ENCODE measurements at places on chromosomes 2 and 18.
A peak's percentile ranks its signal among the peaks of the same experiment; 100 is the strongest.

- DNase-seq, result no peak
These were observed 198.1 kb upstream of the SLC39A10 start for GRCh38 chr2:195458936-195459335.

- DNase-seq, result no peak
These were observed 339.6 kb downstream of the NUP35 start for GRCh38 chr2:183463821-183464220.

DNA sequence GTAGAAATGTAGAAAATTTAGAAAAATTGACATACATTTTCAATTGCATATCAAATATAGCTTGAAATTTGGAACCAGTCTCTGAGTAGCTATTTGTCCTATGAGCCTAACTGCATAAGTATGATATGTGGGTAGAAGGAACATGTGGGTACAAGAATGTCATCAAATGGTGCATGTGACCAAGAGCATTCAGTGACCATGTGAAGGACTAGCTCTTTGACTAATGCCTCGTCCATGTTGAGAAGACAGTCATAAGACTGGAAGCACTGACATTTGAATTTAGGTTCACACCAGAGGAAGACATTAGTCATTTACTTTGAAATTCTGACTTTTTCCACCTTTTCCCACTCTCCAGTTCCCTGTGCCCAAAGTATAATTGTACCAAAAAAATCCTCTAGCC is 12.6 kb downstream of the MRPL44 start:
- no peak for DNase-seq

DNA sequence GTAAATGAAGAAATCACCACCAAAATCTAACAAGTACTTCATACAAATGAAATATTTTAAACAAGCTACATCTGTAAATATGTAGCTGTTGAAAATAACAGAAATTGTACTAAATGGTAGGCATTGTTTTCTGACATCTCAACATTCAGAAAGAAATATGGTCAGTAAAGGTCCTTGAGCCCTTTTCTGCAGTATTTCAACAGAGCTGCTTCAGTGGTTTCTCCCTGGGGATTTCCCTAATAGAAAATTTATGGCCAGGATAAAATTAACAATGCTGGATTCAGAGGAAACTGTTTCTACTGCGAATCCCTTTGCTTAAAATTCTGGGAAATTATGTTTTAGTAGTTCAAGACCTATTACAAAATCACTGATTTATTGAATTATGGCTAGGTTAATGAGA is 256.6 kb downstream of the PIEZO2 start:
- no peak for DNase-seq

- peak; percentile 78 for DNase-seq
These were observed 254.3 kb downstream of the LRRTM1 start for GRCh38 chr2:80050246-80050645.

DNA sequence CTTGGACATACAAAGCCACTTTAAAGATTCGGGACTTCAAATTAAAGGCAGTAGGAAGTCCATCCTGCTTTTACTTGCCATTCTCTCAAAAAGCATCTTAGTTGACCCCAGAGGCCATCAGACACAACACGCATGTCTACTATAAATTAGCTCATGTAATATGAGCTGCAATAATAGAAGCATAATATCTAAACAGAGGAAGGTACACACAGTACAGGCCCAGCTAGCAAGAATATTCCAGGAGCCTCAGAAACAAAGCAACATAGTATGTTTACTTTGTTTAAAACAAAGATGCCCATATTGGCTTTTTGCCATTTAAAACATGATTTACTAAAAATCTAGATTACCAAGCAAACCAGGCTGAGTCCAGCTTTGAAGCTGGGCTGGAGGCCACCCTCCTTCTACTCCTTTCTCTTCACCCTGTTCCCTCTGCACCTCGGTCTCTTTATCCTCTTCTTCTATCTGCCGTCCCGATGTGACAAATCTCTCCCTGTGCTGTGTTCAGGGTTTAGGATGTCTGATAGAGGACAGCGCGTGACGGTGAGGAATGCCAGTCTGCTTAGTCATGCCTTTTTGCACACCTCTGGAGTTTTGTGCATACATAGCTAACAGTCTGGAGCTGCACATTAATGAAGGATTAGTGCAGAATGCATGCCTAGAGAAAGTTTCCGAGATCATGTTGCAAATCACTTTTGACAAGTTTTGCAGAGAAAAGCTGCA is 28.2 kb downstream of the DTNA start:
- no peak for DNase-seq

DNA sequence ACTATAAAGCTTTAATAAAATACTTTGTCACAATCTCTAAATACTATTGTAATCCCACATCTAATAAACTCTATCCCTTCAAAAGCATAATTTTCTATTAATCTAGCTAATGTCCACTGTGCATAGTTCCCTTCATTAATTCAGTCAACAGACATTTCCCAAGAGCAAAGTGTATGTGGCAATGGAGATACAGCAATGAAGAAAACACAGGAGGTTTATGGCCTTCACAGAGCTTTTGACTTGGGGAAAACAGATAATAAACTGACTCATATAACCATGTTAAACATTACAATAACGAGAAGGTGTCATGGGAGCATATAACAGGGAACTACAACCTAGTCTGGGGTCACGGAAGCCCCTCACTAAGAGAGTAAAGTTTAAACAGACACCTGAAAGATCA is 86.3 kb downstream of the SPIRE1 start:
- DNase-seq, result no peak

- peak; percentile 33 for DNase-seq
These were observed 34.9 kb downstream of the SUCLG1 start for GRCh38 chr2:84424152-84424551.

DNA sequence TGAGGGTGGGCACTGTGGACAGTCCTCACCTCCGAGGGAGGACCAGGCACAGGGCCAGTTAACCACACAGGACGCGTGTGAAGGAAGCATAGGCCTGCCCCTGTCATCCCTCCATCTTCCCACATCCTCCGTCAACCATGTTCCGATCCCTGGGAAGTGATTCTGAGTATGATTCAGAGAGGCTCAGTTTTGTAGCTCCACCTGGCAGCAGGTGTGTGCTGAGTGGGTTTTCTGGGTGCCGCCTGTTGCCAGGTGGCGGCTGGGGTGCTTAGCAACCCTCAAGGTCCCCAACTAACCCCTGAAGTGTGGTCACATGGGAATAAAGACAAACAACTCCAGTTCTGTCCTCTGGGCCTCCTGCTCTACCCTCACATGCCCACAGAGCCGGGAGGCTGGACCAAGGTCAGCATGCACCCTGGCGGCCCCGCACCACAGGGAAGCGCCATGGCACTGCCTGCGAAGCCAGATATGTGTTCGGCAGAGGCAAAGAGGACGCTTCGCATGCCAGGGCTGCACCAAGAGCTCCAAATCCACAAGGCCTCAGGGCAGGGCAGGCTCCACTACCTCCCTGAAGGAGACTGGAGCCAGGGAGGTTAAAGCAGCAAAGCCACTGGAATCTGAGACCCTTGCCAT is 60.0 kb downstream of the ADCY3 start:
- DNase-seq, result no peak

- no peak for DNase-seq
These were observed 1110.5 kb downstream of the LRP1B start for GRCh38 chr2:141020346-141020745.

GRCh38 chr2:190500054-190500502 is 34.4 kb downstream of the NEMP2 start:
- DNase-seq, result no peak

- DNase-seq, result no peak
These were observed 4.0 kb upstream of the RNF152 start for GRCh38 chr18:61896757-61897156.

- no peak for DNase-seq
These were observed 30.8 kb downstream of the SH3YL1 start for GRCh38 chr2:233030-233429.

DNA sequence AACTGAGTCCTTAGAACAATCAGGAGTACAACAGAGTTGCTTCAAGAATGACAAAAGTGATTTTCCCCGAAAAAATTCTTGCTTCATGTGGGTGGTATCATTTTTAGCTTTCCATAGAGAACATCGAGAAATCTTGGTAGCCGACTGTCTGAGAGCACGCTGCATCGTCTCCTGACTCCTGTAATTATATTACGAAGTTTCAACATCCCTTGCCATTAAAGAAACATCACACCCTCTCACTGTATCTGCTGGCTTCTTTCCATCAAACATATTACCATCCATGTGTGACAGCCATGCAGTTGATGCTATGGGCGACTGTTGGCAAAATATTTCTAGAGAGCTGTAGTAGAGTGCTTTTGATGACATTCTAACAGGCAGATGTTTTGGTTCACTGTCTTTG is 311.2 kb downstream of the CMPK2 start:
- DNase-seq, result no peak

DNA sequence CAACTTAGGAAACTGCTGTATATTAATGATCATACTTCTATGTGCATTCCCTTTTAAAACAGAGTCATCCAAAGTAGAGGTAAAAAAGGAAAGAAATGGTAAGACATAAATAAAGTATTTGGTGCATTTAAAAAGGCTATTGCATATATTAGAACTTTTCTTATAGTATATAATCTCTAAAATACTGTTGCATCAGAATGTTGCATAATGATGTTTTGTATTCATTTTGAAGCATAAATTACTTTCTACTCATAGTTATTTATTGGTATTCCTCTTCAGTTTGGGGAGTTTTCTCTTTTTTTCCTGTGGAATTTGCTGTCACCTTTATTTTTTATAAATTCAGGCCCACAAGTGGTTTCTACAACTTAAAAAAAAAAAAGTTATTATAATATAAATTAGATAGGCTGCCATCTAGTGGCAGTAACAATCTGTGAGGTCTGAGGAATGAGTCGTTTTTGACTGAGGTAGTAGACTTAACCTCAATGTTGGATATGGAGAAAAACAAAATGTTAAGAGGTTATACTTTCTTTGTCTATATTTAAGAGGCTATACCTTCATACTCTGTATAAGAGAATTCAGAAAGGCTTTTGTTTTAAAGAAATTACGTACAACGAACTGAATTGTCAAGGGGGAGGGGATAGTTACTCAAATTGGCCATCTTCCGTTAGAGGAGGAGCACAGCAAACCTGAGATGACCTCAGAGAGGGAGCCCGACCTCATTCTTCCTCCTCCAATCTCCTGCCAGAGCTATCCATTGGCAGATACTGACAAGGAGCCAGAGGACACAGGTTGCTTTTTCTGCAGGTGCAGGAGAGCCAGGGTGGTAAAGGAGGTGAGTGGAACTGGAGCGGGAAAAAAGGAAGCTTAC is 23.8 kb downstream of the ANKAR start:
- peak; percentile 61 for DNase-seq

DNA sequence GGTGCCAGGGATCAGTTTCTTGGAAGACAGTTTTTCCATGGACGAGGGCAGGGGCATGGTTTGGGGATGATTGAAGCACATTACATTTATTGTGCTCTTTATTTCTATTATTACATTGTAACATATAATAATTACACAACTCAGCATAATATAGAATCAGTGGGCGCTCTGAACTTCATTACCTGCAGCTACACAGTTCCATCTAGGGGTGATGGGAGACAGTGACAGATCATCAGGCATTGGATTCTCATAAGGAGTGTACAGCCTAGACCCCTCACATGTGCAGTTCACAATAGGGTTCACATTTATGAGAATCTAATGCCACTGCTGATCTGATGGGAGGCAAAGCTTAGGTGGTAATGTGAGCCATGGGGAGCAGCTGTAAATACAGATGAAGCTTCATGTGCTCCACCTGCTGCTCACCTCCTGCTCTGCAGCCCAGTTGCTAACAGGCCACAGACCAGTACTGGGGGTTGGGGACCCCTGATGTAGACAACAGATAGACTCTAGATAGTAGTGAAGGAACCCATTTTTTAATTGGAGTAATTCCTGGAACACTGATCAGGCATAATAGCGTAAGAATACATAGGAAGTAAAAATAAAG is 41.5 kb upstream of the MC4R start:
- DNase-seq, result no peak

GRCh38 chr2:72993147-72993932 is 76.0 kb downstream of the EMX1 start:
- no peak for DNase-seq

- no peak for DNase-seq
These were observed 1280.5 kb upstream of the CDH2 start for GRCh38 chr18:29457316-29457889.

DNA sequence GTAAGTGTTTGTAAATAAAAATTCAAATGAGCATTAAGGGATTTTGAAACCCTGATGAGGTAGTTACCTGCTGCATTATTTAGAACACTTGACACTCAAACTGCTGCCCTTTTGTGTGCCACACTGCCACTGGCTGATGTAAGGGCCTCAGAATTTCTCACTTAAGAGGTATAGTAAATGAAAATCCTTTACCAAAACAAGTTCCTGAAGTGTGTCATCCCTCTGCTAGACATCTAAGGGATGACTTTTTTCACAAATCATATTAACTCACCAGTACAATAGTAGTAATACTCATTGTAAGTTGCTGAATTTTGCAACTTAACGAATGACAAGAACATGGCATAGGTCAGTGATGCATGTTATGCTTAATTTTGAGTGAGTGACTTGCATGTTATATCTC is 274.9 kb upstream of the UBE2E3 start:
- DNase-seq, result no peak

- no peak for DNase-seq
These were observed 111.6 kb upstream of the CYP1B1 start for GRCh38 chr2:38187541-38188011.

GRCh38 chr2:74053959-74054715 is 69.4 kb downstream of the TET3 start:
- DNase-seq, result no peak

DNA sequence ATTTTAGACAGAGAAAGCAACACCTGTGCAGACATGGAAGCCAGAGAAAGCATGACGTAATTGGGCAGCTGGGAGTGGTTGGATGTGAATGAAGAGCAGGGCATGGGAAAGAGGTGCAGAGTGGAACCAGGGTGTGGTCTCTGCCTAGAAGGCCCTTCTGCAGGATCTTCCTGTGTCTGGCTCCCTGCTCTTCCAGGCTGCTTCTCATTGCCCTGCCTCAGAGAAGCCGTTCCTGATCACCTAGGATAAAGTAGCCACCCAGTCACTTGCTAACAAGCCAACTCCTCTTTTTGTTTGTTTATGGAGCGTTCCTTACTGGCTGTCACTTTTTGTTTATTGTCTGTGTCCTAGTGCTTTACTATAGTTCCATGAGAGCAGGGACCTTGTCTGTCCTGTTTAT is 28.5 kb downstream of the GALNT1 start:
- no peak for DNase-seq

GRCh38 chr18:13051950-13052349 is 60.8 kb downstream of the CEP192 start:
- DNase-seq, result no peak

GRCh38 chr2:61247204-61247812 is 85.3 kb downstream of the C2orf74 start:
- DNase-seq, result no peak

All from NCI-H1694 (cell line).